ENCODE measurements at places on chromosomes 5 and 9. TPM values are rescaled to one million over a fixed set of nuclear protein-coding genes. Genes with fewer than 3 reads are reported as not detected.
A peak's percentile ranks its signal among the peaks of the same experiment; 100 is the strongest.

The DIPK1B gene
- total RNA-seq: 8.2 TPM

DNA sequence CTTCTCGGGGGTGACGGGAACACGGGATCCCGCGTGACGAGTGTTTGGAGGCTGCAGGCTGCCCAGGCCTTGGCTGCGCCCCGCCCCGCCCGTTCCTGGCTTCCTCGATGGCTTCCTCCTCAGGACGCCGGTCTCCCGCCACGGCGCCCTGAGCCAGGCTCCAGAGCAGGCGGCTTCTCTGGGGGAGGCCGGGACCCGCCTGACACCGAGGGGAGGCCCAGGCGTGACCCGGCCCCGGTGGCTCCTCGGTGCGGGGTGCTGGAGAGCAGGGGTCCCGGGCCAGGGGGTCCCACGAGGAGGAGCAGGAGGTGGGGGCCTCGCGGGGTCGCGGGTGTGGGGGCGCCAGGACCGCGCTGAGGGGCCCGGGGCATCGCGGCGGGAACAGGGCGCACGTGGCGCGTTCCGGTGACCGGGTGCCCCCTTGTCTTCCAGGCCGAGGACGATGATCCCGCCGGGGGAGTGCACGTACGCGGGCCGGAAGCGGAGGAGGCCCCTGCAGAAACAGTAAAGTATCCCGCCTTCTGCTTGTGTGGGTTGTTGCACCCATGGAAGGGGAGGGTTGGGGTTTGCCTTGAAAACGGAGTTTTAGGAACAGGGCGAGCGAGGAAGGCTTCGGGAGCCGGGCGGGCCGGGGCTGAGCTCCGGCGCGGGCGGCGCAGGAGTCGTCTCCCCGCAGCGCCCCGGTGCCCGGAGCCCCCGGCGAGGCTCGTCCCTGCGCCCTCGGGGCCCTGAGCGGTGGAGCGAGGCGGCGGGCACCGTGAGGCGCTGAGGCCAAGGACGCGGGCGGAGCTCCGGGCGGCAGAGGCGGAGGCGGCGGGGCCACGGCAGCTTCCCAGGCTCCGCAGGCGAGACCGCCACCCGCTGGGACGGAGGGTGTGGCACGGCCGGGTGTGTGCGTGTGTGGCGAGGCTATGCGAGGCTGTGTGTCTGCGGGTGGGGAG lies 22.2 kb downstream of the AHRR start:
- peak overlapping the region; percentile 71 for H3K4me3 ChIP-seq
- H3K27me3 ChIP-seq: no peaks in the 10 kb centered on the region
- DNase-seq: no peak
- H3K36me3 ChIP-seq: peaks cover 6% of the 10 kb centered on the region
- peaks cover 18% of the 10 kb centered on the region for H3K4me1 ChIP-seq

DNA sequence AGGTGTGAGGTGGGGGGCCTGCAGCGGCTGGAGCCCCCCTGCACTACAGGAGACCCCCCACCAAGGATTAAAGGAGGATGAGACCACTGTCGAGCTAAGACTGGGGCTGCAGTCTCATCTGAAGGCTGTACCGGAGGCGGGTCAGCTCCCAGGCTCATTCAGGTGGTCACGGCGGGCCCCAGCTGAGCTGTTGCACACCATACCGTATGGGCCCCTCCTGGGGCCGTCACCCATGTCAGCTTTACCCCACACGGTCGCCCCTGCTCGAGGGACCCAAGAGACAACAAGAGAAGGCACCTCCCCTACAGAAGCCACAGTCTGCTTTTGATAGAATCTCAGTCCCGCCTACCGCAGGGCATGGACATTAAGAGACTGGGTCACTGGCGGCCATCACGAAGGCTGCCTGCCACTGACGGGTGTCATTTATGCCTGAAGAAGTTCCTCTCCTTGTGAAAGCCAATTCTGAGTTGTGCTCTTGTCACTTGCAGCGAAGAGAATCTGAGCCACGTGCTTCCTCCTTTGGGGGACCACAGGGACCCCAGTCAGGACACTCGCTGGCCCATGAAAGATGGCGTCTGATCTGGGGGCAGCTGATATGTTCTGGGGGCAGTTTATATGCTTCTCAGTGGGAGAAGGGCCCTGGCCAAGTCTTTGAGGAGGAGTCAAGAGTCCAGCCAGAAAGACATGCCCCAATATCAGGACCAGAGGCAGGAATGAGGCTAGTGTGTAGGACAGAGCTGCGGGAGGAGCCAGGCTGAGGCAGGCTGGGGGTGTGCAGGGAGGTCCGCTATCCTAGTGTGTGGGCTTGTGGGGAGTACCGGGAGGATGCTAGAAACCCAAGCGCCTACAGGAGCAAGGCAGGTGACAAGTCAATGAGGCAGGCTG lies 102.4 kb downstream of the ZNF354C start:
- no peaks in the 10 kb centered on the region for H3K4me1 ChIP-seq
- H3K27ac ChIP-seq: no peak overlapping the region

- DNase-seq: no peak
- no peaks in the 10 kb centered on the region for H3K4me1 ChIP-seq
- no peak overlapping the region for H3K27ac ChIP-seq
- peaks cover 9% of the 10 kb centered on the region for H3K27me3 ChIP-seq
- no peaks in the 10 kb centered on the region for H3K36me3 ChIP-seq
These were observed 61.0 kb upstream of the ADAMTS19 start for GRCh38 chr5:129399069-129399468.

DNA sequence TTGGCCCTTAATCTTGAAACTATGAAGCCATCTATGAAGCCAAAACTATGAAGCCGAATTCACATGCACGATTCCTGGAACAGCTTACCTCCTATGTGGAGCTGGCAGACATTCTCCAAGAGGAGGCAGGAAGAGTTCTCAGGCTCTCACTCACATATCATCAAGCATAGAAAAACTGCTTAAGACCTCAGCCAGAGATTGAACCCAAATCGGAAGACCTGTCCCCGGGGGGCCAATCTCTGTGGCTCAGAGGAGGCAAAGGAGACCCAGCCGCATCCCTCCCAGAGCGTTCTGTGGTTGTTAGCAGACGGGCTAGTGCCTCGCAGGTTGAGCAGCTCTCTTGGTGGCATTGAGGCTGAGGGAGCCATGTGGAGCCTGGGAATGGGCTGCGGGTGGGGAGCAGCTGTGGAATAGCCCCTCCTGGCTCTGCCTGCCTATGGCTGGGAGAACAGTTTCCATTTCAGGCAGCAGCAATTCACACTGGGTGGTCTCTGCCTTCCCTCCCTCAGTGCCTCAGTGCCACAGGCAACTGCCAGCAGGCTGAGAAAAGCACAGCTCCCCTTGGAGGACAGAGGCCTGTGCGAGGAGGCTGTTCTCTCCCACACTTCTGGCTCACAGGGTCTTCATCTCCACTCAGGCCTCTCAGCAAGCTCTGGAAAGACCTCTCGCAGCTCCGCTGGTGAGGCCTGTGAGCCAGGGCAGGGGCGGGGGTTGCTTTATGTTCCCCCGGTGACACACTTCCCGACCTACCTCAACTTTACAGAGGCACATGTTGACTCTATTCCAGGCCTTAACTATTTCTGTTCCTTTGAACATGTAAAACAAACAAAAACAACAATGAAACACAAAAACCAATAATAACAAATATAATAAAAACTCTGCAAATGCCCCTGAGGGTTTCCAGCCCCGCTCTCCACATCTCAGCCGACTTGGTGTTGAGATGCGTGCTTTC lies 17.4 kb upstream of the TMEM174 start:
- DNase-seq: no peak
- H3K36me3 ChIP-seq: no peaks in the 10 kb centered on the region
- H3K4me1 ChIP-seq: peaks cover 22% of the 10 kb centered on the region
- H3K4me3 ChIP-seq: no peak overlapping the region
